ENCODE measurements at places on chromosomes 1 and 21.

DNA sequence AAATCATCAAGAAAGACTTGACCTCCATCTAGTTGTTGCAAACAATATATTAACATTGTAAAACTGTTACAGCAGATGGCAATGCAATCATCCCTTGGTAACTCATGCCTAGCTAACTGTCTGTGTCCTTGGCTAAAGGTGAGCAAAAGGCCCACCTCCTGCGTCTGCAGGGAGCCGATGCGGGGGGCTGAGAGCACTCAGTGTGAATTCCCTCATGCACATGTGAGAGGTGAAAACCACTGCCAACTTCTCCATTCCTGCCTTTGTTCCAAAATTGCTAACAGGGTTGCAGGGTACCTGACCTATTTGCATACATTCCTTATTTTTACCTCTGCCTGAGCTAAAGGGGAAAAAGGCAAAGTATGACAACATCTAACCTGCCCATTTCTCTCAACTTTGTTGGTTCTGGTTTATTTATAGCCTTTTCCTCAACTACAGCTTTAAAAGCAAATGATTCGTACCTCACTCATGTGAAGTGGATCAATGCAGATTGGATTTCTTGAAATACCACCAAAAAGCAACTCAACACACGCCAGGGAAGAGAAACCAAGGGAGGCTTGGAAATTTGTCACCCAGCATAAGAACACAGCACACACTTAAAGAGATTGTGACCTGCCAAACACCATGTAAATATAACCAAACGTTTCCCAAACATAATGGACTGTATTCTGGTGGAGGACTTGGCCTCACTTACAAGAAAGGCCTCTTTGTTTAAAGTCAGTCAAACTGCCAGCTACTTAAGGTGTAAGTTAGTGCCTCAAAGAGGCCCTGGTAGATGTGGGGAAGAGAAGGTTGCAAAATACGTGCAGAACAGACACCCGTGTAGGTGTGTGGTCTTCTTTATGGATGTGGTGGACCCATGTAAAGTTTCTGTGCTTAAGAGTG lies 651.0 kb downstream of the SMYD3 start:
- peak; percentile 43 for DNase-seq

GRCh38 chr1:33120436-33121231 lies 39.7 kb downstream of the AZIN2 start:
- DNase-seq: peak; percentile 67

GRCh38 chr21:31735511-31735992 lies 3.6 kb upstream of the SCAF4 start:
- no peak for DNase-seq

- no peak for DNase-seq
Measured at GRCh38 chr1:119742202-119742601, 26.5 kb downstream of the HMGCS2 start.

DNA sequence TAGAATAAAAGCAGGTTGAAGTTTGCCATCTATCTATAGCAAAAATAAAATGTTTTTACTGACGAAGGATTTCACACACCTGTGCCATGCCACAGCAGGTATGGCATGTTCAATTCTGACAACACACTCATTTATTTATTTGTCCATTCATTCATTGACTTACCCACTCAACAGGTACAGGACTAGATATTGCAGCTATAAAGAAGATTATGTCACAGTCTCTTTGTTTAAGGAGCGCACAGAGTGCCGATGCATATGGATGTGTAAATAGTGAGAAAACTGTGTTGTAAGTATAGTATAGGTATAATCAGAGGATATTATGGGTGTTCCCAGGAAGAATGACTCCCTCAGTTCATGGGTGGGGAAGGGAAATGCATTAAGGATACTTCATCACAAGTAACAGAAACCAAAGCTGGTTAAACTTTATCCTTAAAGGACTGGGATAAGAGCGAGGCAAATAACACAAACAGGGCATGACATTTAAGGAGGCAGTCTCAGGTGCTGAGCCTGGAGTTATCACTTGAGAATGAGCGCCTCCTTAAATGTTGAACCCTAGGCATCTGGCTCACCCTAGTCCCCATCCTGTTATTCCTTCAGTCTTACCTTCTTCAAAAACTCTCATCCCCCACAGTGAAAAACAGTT lies 7.9 kb upstream of the ZRANB2 start:
- DNase-seq: no peak

GRCh38 chr1:5850503-5850902 lies 141.7 kb downstream of the NPHP4 start:
- DNase-seq: no peak

DNA sequence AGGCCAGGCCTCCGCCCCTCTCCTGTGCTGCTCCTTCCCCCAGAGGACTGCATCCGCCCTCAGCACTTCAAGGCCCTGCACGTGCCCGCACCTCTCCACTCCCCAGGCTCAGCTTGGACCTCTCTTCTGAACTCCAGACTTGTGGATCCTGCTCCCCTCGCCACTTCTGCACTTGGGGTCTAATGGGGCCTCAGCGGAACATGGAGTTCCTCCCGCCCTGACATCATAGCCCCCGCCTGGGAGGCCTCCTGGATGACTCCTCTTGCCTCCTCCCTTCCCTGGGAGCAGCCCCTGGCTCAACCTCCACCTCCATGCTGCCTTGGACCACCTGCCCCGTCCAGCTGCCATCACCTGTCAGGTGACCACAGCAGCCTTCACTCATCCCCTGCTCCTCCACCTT lies 10.1 kb downstream of the OXCT2 start:
- DNase-seq: no peak

DNA sequence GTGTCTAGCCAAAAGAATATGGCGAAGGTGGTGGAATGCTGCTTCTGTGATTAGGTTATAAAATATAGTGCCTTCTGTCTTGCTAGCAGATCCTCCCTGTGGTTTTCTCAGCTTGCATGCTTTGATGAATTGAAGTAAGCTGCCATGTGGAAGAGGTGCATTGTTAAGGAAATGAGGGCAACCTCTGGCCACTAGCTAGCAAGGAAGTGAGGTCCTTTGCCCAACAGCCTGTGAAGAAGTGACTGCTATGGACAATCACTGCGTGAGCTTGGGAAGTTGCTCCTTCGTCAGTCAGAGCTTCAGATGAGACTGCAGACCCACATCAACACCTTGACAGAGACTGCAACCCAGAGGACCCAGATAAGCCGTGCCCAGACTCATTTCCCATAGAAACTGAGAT lies 109.4 kb downstream of the GIPC2 start:
- no peak for DNase-seq

GRCh38 chr1:36211307-36211706 lies 12.9 kb upstream of the THRAP3 start:
- DNase-seq: no peak

Data from foreskin keratinocyte (primary cell).